Sigmoid colon (tissue), 7 donors: ENCODE measurements at places on chromosomes 12 and 14. TPM values are rescaled to one million over a fixed set of nuclear protein-coding genes. Genes with fewer than 3 reads are reported as not detected.

DNA sequence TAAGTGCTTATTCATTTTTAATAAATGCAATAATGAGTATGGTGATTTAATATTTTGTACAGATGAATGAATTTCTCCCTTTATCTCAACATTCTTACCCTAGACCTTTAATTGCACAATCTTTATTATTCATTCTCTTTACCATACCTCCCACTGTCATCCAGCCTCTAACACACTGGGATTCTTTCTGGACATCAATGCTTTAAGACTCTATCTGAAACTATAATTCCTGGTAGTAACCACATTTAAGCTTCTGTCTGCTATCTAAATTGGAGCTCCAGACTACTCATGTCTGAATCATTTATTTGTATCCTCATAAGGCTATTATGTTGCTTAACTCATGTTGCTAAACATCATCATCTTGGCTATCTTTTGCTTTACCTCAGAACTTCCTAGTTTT, 270.2 kb downstream of the ALG10B start:
- H3K4me1 ChIP-seq = no peaks in the 10 kb centered on the region
- H3K4me3 ChIP-seq = no peak overlapping the region
- no peak overlapping the region for H3K27ac ChIP-seq
- DNase-seq = no peak

DTX1 gene
- total RNA-seq = 8.0 TPM

- H3K27me3 ChIP-seq = no peaks in the 10 kb centered on the region
- no peaks in the 10 kb centered on the region for H3K36me3 ChIP-seq
- H3K4me1 ChIP-seq = peaks cover 12% of the 10 kb centered on the region
- no peak for DNase-seq
- H3K4me3 ChIP-seq = no peak overlapping the region
Observed at GRCh38 chr12:14930299-14930698, 8.0 kb downstream of the ERP27 start.

GRCh38 chr12:71063087-71063486, 94.7 kb downstream of the TSPAN8 start:
- no peak overlapping the region for H3K4me3 ChIP-seq
- no peak overlapping the region for H3K27ac ChIP-seq
- H3K27me3 ChIP-seq = no peaks in the 10 kb centered on the region
- H3K36me3 ChIP-seq = no peaks in the 10 kb centered on the region

DDX23 gene
- total RNA-seq = 59.0 TPM

ATG101 gene
- 48.7 TPM for total RNA-seq

PAX9 gene
- 0.28 TPM for total RNA-seq

DNA sequence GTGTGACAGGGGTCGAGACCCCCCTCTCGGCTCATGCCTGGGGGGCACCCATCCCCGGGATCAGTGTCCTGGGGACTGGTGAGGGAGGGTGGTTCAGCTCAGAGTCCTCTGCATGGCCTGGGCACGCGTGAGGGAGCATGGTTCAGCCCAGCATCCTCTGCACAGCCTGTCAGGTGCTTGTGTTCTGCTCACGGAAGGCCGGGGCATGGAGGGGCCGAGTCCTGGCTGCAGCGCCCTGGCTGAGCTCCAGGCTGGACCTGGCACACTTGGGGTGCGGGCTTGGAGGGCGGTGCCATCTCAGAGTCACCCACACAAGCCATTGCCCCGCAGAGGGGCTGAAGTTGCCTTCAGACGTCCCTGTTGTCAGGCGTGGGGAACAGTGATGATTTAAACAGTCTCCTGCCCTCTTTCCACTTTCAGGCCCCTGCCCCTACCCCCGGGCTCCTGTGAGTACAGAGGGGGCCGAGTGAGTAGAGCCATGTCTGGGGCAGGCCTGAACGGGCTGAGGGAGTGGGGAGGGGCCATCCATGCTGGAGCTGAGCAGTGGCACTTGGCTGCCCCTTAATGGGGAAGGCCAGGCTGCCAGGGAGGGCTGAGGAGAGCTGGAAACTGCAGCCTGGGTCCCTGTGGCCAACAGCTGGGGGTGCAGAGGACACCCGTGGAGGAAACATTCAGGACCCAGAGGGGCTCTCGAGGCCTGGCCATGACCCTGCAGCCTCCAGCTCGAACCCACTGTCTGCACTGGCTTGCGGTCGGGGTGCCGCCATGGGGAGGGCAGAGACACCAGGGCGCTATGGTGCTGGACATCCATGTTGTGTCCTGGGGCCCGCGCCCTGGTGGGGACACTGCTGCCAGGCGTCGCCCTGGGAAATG, 22.5 kb downstream of the FBRSL1 start:
- H3K27ac ChIP-seq = no peak overlapping the region
- H3K4me1 ChIP-seq = peaks cover 2% of the 10 kb centered on the region
- H3K36me3 ChIP-seq = peaks cover 4% of the 10 kb centered on the region
- H3K4me3 ChIP-seq = no peak overlapping the region
- no peak for DNase-seq

SSTR1 gene
- 1.7 TPM for total RNA-seq

GRCh38 chr12:56530390-56531055, 8.9 kb downstream of the RBMS2 start:
- no peak overlapping the region for H3K4me3 ChIP-seq
- DNase-seq = no peak
- H3K36me3 ChIP-seq = no peaks in the 10 kb centered on the region
- no peaks in the 10 kb centered on the region for H3K27me3 ChIP-seq
- no peak overlapping the region for H3K27ac ChIP-seq
- peaks cover 29% of the 10 kb centered on the region for H3K4me1 ChIP-seq

- peak overlapping the region; percentile 94 for H3K27ac ChIP-seq
- no peaks in the 10 kb centered on the region for H3K4me1 ChIP-seq
- H3K36me3 ChIP-seq = no peaks in the 10 kb centered on the region
- DNase-seq = peak; percentile 68
- H3K4me3 ChIP-seq = peak overlapping the region; percentile 76
Observed at GRCh38 chr14:34983148-34983760, 462 bp downstream of the SRP54 start.

- peaks cover 14% of the 10 kb centered on the region for H3K36me3 ChIP-seq
- peak overlapping the region; percentile 93 for H3K27ac ChIP-seq
- H3K4me3 ChIP-seq = peak overlapping the region; percentile 68
- DNase-seq = no peak
Observed at GRCh38 chr14:24233538-24233866, 773 bp downstream of the GMPR2 start.

COQ10A gene
- total RNA-seq = 21.2 TPM

ANO4 gene
- total RNA-seq = 3.3 TPM

GRCh38 chr14:94542111-94542810, 19.0 kb upstream of the SERPINA4 start:
- no peaks in the 10 kb centered on the region for H3K4me1 ChIP-seq
- no peak overlapping the region for H3K4me3 ChIP-seq
- H3K27me3 ChIP-seq = peaks cover 5% of the 10 kb centered on the region
- DNase-seq = no peak
- H3K36me3 ChIP-seq = no peaks in the 10 kb centered on the region

GCH1 gene
- total RNA-seq = 3.3 TPM

GRCh38 chr12:14651371-14651770, 45.0 kb downstream of the GUCY2C start:
- no peak for DNase-seq
- no peaks in the 10 kb centered on the region for H3K36me3 ChIP-seq
- H3K27me3 ChIP-seq = no peaks in the 10 kb centered on the region
- H3K4me1 ChIP-seq = no peaks in the 10 kb centered on the region
- H3K4me3 ChIP-seq = no peak overlapping the region

- no peaks in the 10 kb centered on the region for H3K36me3 ChIP-seq
- H3K4me3 ChIP-seq = no peak overlapping the region
- DNase-seq = no peak
- H3K27ac ChIP-seq = peak overlapping the region; percentile 69
- H3K27me3 ChIP-seq = no peaks in the 10 kb centered on the region
- no peaks in the 10 kb centered on the region for H3K4me1 ChIP-seq
Observed at GRCh38 chr14:68523989-68524725, 268.7 kb downstream of the ZFP36L1 start.

DNA sequence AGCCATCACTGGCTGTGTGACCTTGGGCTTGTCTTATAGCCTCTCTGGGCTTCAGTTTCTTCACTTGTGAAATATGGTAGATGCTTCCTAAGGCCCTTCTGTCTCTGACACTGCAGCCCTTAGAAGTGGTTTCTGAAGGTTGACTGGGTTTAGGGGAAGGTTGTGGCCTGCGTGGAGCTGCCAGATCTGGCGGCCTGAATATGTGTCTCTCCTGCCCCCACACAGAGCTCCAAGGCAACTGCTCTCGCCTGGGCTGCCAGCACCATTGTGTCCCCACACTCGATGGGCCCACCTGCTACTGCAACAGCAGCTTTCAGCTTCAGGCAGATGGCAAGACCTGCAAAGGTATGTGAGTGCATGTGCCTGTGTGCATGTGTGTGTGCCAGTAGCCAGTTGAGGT, 4.0 kb downstream of the LRP1-AS start:
- H3K27ac ChIP-seq = peak overlapping the region; percentile 48
- peaks cover 65% of the 10 kb centered on the region for H3K4me1 ChIP-seq

CLEC7A gene
- 11.1 TPM for total RNA-seq

GRCh38 chr12:80716696-80717469, at the start of gene MYF5:
Gene MYF5 (plus strand): TSS chr12:80716912. CDS start chr12:80717064, 152 bp downstream.
- no peak within 1 kb of the TSS for H3K4me3 ChIP-seq
- no peak within 1 kb of the TSS for H3K27ac ChIP-seq
- H3K4me1 ChIP-seq = no peaks in the 10 kb centered on the region
- H3K36me3 ChIP-seq = no peaks in the 10 kb centered on the region

KRT74 gene
- not detected for total RNA-seq

GRCh38 chr12:39287409-39287808, 155.5 kb downstream of the KIF21A start:
- no peaks in the 10 kb centered on the region for H3K4me1 ChIP-seq
- DNase-seq = no peak
- H3K27ac ChIP-seq = no peak overlapping the region
- no peaks in the 10 kb centered on the region for H3K36me3 ChIP-seq
- H3K4me3 ChIP-seq = no peak overlapping the region

NKX2-1 gene
- total RNA-seq = not detected

GPD1 gene
- 59.6 TPM for total RNA-seq

DNA sequence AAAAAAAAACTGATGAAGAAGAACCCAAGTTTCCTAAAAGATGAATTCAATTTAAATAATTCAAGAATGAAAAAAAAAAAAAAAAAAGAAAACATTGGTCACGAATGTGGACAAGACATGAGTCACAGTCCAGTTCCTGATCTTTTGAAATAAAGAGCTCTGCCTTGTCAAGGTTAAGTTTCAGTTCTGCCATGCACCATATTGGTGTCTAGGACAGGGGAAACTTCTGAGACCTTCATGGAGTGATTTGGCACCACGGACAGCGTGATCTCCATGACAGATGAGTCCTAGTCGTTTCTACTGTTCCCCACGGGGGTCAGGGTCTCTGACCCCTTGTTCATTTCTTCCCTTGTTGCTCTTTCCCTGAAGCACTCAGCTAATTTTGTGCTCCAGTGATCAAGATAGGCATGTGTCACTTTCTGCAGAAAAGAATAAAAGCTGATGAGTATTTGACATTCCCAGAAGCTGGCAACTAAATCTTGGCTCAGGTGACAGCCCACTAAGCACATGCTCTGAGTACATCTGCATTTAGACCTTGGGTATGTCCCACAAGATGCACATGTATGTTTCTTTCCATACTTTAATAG, 1159.7 kb downstream of the BCL11B start:
- H3K36me3 ChIP-seq = no peaks in the 10 kb centered on the region
- H3K27me3 ChIP-seq = no peaks in the 10 kb centered on the region
- no peaks in the 10 kb centered on the region for H3K4me1 ChIP-seq
- H3K27ac ChIP-seq = no peak overlapping the region

P3H3 gene
- total RNA-seq = 16.4 TPM

LHX5 gene
- not detected for total RNA-seq

DNA sequence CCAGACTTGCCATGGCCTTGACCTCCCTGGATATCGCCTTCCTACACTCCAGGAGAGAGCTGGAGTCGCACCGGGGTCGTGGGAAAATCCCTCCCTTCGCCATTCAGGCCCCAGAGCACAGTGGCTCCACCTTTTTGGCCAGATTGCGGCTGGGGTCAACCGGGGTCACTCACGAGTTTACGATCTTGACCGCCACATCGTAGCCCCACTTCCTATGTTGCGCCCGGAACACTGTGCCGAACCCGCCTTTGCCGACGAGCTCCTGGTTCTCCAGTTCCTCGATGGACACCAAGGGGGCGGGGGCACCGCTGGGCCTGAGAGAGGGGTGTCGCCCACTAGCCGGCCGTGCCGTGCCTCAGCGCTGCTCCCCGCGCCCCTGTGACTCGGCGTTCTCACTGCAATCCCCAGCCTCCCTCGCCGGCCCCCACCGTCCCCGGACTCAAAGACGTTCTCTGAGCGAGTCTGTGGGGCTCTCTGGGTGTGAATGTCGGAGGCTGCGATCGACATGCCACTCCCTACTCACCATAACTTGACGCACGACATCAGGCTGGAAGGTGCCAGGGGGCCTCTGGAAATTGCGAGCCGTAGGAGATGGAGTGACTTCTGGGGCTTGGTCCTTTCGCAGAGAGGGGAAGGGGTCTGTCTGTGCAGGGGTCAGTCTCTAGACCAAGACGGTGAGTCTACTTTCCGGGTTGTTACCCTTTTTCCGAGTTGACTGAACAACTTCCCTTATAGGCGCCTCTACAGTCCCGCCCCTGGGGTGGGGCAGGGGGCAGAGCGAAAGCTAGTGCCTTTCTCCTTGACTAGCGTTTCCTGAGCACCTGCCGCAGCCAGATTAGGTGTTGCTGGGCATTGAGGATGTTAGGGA, at the start of gene RIPK3:
RIPK3 (minus strand) TSS at position 708 of the 868 bp plus-strand sequence; CDS start at position 543, 165 bp downstream.
- peak within 1 kb of the TSS; percentile 40 for H3K4me3 ChIP-seq
- H3K36me3 ChIP-seq = no peaks in the 10 kb centered on the region
- no peak for DNase-seq

DNA sequence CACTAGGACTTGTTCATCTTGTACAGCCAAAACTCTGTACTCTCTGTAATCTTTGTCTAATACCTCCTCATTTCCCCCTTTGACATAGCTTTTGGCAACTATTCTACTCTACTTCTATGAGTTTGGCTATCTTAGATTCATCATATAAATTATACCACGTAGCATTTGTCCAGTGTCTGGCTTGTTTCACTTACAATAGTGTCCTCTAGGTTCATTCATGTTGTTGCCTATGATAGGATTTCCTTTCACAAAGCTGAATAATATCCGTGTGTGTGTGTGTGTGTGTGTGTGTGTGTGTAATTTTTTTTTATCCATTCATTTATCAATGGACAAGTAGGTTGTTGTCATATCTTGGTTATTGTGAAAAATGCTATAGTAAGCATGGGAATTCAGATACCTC, 209.5 kb downstream of the KCNC2 start:
- no peak for DNase-seq
- H3K4me3 ChIP-seq = no peak overlapping the region
- H3K27me3 ChIP-seq = no peaks in the 10 kb centered on the region
- H3K36me3 ChIP-seq = no peaks in the 10 kb centered on the region
- H3K4me1 ChIP-seq = no peaks in the 10 kb centered on the region

DNA sequence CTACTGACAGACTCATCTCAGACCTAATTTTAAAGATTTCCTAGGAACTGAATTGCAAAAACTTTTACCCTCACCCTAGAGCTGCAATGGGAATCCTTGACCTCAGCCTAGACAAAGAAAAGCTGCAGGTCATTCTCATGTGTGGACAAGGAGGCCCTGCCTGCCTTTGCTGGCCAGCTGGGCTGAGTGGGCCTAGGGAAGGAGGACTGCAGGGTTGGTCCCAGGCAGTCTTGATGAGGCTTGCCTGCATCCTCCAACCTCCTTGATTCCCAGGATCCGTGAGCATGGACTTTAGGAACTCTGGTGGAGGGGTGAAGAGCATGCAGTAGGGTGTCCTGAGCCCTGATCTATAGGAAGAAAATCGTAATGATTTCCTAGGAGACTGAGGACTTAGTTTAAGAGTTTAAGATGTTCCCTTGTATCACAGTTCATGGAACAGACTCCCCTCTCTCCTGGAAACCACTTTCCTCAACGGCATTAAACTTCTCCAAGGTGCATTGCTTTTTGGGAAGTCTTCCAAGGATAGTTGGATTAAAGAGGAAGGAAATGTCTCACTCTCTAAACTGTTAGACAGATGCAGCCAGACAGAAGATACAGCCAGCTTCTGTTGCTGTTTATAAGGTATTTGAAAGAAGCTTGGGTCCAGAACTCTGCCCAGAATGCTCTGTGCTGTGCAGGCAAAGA, 55.4 kb upstream of the DDX11 start:
- H3K36me3 ChIP-seq = no peaks in the 10 kb centered on the region
- H3K27me3 ChIP-seq = no peaks in the 10 kb centered on the region
- peak; percentile 21 for DNase-seq
- no peak overlapping the region for H3K27ac ChIP-seq
- no peaks in the 10 kb centered on the region for H3K4me1 ChIP-seq
